Mesothelial cell of epicardium (in vitro differentiated cells): ENCODE measurements at places on chromosomes 2 and 18.

DNA sequence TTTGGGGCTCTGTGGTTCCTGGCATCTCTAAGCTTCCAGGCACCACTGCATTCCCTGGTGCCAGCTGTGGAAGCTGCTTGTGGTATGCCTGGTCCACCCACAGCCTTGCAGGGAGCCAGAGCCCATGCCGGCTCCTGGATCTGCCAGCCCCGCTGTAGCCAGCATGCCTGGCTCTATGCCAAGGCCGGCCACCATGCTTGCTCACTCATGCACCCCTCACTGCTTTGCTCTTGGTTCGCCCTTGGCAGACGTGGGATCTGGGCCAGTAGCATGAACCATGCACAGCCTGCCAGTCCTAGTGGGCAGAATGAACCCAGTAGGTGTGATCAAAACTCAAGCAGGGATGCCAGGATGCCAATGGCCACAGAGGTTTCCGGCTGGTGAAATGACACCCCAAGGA, 634.2 kb upstream of the TMEFF2 start:
- H3K4me3 ChIP-seq: no peak overlapping the region
- peaks cover 3% of the 10 kb centered on the region for H3K4me1 ChIP-seq
- H3K36me3 ChIP-seq: no peaks in the 10 kb centered on the region
- no peak for DNase-seq
- no peak overlapping the region for H3K27ac ChIP-seq

- peaks cover 1% of the 10 kb centered on the region for H3K36me3 ChIP-seq
- no peak for DNase-seq
- H3K4me3 ChIP-seq: no peak overlapping the region
- H3K4me1 ChIP-seq: no peaks in the 10 kb centered on the region
- peaks cover 7% of the 10 kb centered on the region for H3K27me3 ChIP-seq
- H3K27ac ChIP-seq: no peak overlapping the region
Observed at GRCh38 chr2:201618744-201619662, 24.3 kb downstream of the TMEM237 start.

DNA sequence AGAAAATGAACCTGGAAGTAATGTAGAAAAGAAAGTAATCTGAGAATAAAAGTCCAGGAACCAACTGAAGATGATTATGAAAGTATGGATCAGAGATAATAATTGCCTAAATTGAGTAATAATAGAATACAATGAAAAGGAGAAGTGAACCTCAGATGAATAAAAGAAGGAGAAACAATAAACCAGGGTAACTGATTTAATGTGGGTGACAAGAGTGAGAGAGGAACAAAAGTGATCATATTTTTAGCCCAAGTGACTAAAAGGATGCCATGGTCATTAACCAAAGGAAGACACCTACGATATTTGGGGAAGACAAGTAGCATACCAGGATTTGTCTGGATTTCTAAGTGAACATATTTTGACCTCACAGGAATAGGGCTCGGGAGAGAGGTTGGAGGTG, 600.6 kb downstream of the RNF144A start:
- no peak overlapping the region for H3K4me3 ChIP-seq
- peaks cover 19% of the 10 kb centered on the region for H3K27me3 ChIP-seq
- no peak overlapping the region for H3K27ac ChIP-seq
- peaks cover 7% of the 10 kb centered on the region for H3K4me1 ChIP-seq

DNA sequence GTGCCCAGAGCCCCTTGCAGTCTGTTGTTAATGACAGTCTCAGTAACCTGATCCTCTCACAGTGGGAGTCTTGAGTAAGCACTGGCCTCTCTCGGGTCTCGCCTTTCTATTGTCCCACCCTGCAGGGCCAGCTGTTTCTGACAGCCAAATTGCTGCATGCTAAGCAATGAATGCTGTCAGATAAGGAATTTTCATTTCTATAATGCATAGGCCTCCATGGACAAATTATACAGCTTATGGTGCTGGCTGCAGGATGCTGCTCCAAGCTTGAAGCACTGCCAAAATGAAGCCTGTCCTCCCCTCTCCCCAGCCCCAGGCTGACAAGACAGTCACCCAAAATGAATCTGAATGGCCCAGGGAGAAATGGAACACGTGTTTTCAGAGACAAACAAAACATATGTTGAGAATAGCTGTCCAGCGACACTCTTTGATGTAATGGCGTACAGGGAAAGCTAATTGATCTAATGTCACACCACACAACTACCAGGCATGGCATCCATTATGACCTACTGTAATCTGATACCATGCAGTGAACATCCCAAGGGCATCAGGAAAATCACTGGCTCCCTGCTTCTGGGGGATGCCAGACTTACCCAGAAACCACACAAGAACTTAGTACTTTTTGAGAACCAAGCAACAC, 36.8 kb downstream of the ACVR1 start:
- H3K36me3 ChIP-seq: no peaks in the 10 kb centered on the region
- no peaks in the 10 kb centered on the region for H3K27me3 ChIP-seq
- H3K27ac ChIP-seq: peak overlapping the region; percentile 67
- H3K4me1 ChIP-seq: peaks cover 65% of the 10 kb centered on the region
- peak overlapping the region; percentile 4 for H3K4me3 ChIP-seq

DNA sequence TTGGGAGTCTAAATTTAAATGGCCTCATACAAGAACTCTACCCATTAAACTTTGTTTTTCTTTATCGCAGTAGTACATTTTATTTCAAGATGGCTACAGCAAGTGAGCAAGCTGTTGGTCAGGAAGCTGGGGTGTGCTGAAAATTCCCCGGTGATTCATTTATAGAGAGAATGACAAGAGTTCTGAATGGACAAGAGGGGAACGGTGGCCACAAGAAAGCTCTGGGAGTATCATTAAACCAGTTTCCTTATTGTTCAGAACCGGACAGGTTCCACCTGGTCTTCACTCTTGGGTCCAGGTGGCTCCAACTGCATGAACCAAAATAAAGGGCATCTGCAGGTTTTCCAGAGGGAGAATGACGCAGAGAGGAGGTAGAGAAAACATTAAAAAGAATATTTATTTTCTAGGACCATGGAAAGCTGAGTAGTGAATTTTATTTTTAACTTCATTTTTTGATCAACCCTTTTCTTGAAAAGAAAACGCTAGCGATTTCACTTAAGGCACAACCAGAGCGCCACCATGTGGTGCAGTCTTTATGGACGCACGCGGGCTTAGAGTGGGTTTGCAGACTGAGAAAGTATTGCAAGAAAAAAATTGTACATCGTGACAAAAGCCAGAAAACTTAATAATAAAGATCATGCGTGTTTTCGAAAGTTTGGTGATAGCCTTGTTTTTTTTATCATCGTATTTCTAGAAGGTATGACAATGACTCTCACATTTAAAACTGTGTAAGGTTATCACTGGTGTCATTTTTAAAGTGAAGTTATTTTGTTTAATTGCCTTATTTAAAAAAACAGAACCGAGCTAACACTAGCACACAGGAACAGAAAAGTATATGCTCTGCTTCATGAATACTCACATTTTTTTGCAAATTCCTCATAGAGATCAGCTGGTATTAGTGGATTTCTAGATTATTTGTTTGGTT, 97.9 kb upstream of the NOL4 start:
- H3K27ac ChIP-seq: no peak overlapping the region
- no peaks in the 10 kb centered on the region for H3K27me3 ChIP-seq
- no peak overlapping the region for H3K4me3 ChIP-seq
- DNase-seq: peak; percentile 78
- H3K36me3 ChIP-seq: peaks cover 4% of the 10 kb centered on the region

DNA sequence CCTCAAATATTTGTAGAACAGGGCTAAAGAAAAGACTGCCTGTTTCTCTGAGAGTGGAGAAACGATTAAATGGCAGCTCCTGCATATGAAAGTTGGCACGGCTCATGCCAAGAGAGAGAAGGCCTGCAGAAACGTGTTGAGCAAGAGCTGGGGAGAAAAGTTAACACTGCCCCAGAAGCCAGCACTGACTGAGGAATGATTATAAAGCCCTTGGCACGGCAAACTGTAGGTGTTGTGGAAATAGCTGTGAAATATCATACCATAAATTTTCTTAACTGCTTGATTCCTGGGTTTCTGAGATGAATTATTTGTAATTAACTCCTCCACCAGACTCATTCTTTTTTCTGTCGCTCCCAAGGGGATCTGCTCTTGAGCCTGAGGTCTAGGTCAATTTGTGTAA, 4.3 kb downstream of the FRZB start:
- peaks cover 2% of the 10 kb centered on the region for H3K27me3 ChIP-seq
- DNase-seq: no peak
- H3K36me3 ChIP-seq: peaks cover 9% of the 10 kb centered on the region
- peak overlapping the region; percentile 44 for H3K27ac ChIP-seq

GRCh38 chr2:21535826-21536225, 412.1 kb downstream of the TDRD15 start:
- no peak for DNase-seq
- H3K27me3 ChIP-seq: peaks cover 2% of the 10 kb centered on the region
- no peak overlapping the region for H3K27ac ChIP-seq
- no peaks in the 10 kb centered on the region for H3K4me1 ChIP-seq
- H3K36me3 ChIP-seq: peaks cover 6% of the 10 kb centered on the region

DNA sequence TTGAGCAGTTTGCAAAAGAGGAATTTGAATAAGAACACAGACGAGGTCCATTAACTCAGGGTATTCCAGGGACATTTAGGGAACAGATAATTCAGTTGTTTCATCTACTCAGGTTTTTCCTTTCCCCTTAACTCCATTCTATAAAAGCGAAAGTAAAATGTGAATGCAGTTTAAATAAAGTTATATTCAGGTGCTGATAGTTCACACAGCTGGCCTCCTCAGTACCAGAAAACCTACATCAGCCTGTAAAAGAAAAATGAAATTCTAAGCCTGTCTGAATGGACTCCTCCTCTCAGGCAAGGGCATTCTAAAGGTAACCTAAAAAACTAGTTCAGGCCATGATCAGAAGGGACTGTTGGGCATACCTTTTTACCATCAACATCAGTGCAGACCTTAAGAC, 873.8 kb downstream of the SUCLG1 start:
- H3K27ac ChIP-seq: no peak overlapping the region
- H3K4me1 ChIP-seq: peaks cover 23% of the 10 kb centered on the region
- H3K27me3 ChIP-seq: no peaks in the 10 kb centered on the region
- DNase-seq: no peak
- no peak overlapping the region for H3K4me3 ChIP-seq

- H3K36me3 ChIP-seq: no peaks in the 10 kb centered on the region
- H3K27ac ChIP-seq: no peak overlapping the region
- no peak overlapping the region for H3K4me3 ChIP-seq
- no peaks in the 10 kb centered on the region for H3K4me1 ChIP-seq
- no peaks in the 10 kb centered on the region for H3K27me3 ChIP-seq
- no peak for DNase-seq
Observed at GRCh38 chr2:167706800-167707199, 540.6 kb downstream of the STK39 start.

GRCh38 chr2:25161055-25161781, 7.2 kb downstream of the POMC start:
- H3K36me3 ChIP-seq: no peaks in the 10 kb centered on the region
- no peak for DNase-seq
- peaks cover 13% of the 10 kb centered on the region for H3K4me1 ChIP-seq
- peaks cover 25% of the 10 kb centered on the region for H3K27me3 ChIP-seq

GRCh38 chr18:79890674-79891073, 60.8 kb downstream of the SLC66A2 start:
- H3K4me3 ChIP-seq: no peak overlapping the region
- H3K27me3 ChIP-seq: no peaks in the 10 kb centered on the region
- no peak overlapping the region for H3K27ac ChIP-seq
- no peaks in the 10 kb centered on the region for H3K4me1 ChIP-seq
- peaks cover 27% of the 10 kb centered on the region for H3K36me3 ChIP-seq
- DNase-seq: no peak

DNA sequence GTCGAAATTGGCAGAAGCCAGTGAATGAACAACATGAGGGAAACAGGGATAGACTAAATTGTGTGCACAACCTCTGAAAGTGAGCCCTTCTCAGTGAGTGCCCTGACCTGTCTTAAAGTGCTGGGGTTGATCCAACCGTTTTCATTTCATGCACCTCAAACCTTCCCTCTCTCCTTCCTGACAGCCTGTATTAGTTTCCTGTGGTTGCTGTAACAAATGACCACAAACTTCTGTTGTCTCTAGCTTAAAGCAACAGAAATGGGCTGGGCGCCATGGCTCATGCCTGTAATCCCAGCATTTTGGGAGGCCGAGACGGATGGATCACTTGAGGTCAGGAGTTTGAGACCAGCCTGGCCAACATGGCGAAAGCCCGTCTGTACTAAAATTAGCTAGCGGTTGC, 48.8 kb upstream of the PPP1CB start:
- H3K4me1 ChIP-seq: peaks cover 7% of the 10 kb centered on the region
- H3K36me3 ChIP-seq: no peaks in the 10 kb centered on the region
- no peak overlapping the region for H3K27ac ChIP-seq
- H3K27me3 ChIP-seq: no peaks in the 10 kb centered on the region
- DNase-seq: no peak
- H3K4me3 ChIP-seq: no peak overlapping the region

- no peak overlapping the region for H3K27ac ChIP-seq
- DNase-seq: no peak
- H3K36me3 ChIP-seq: no peaks in the 10 kb centered on the region
- H3K4me3 ChIP-seq: no peak overlapping the region
- H3K27me3 ChIP-seq: peaks cover 8% of the 10 kb centered on the region
Observed at GRCh38 chr18:54532222-54532621, 58.8 kb upstream of the DYNAP start.

GRCh38 chr18:63784787-63785452, 9.7 kb downstream of the SERPINB7 start:
- DNase-seq: no peak
- no peak overlapping the region for H3K4me3 ChIP-seq
- peak overlapping the region; percentile 41 for H3K27ac ChIP-seq
- no peaks in the 10 kb centered on the region for H3K36me3 ChIP-seq

DNA sequence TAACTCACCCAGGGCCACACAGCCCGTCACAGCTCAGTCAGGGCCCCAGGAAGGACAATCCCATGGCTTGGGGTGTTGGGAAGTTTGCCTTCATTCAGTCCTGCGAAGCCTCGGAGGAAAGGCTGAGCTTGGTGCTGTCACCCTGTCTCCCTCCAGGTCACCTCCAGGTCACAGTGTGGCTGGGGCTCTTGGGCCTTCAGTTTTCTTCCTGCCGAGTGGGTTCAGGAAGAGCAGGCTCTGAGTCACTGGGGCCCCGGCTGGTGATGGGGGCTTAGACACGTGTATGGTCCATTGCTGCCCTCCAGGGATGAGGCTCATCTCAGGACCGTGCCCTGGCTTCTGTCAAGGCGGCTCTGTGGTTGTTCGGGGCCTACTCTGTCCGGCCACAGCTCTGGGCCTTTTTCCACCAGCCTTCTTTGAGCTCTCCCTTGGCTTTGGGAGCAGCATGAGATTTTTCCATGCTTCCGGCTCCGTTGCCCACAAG, 118.6 kb downstream of the INHBB start:
- no peak overlapping the region for H3K27ac ChIP-seq
- DNase-seq: no peak
- H3K27me3 ChIP-seq: peaks cover 8% of the 10 kb centered on the region
- peaks cover 17% of the 10 kb centered on the region for H3K4me1 ChIP-seq
- H3K36me3 ChIP-seq: no peaks in the 10 kb centered on the region

- DNase-seq: no peak
- H3K4me3 ChIP-seq: no peak overlapping the region
- H3K36me3 ChIP-seq: no peaks in the 10 kb centered on the region
Observed at GRCh38 chr2:10538224-10538894, 90.2 kb upstream of the ODC1 start.

DNA sequence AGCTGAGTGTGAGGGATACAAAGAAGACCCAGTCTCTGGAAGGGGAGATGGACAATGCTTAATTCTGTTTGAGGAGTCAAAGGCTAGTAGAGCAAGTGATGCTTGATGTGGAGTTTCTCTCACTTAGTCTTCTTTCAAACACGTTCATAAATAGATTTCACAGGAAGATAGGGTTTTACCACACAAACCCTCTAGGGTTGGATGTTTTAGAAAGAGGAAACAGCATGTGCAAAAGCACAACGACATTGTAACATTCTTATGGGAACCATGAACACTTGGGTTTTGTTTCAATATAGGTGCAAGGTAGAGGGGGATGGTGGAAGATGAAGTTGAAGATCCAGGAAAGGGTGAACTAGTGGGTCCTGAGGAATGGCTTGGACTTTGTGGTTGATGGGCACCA, 10.8 kb upstream of the EFEMP1 start:
- no peak for DNase-seq
- H3K27me3 ChIP-seq: peaks cover 5% of the 10 kb centered on the region
- H3K27ac ChIP-seq: no peak overlapping the region
- H3K4me3 ChIP-seq: no peak overlapping the region
